ENCODE measurements at places on chromosomes 11 and 22.

- no peak for DNase-seq
Observed at GRCh38 chr11:127003260-127003981, 2.9 kb upstream of the KIRREL3 start.

- DNase-seq = no peak
Observed at GRCh38 chr22:33803371-33804282, 116.6 kb downstream of the LARGE1 start.

GRCh38 chr11:111063726-111064517 is 181.6 kb upstream of the POU2AF2 start:
- DNase-seq = no peak

GRCh38 chr22:40853961-40854360 is 2.5 kb downstream of the ST13 start:
- DNase-seq = no peak

DNA sequence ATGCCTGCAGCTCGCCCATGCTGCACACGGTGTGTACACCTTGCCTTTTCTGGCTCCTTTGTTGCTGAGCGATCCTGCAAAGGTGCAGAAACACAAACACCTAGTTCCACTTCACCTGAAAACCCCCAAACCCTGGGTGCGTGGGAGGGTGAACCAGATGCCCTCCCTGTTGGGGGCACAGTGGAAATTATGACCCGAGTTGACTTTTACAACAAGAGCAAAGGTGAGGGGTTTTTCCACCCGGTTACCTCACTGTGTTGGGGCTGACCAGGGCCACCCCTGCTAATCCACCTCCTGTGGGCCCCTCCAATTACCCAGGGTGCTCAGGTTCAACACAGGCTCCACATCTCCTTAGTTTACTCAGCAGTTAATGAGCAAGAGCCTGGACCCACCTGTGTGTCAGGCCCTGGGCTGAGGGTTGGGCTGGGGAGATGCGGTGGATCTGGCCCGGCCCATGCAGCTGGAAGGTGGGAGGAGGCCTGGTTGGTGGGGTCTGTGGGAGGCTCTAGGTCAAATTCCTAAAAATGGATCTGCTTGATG is 42.1 kb downstream of the LRRC32 start:
- DNase-seq = no peak

DNA sequence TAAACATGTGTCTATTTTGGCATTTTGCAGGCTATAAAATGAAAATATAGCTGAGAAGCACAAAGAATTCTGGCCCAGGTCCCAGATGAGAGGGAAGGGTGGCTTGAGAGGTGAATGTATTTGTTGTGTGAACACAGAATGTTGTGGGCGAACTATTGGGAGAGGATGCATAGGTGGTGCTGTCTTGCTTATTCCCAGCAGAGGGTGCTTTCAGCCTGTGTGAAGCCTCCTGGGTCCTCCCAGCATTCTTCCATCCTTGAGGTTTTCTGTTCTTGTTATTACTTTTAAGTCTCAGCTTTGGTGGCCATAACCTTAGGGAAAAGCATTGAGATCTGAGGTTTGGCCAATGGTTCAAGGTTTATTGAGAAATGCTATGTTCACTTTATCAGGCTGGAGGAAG is 108.7 kb upstream of the SNX19 start:
- no peak for DNase-seq

- DNase-seq = no peak
Observed at GRCh38 chr11:118232659-118233058, 7.8 kb upstream of the JAML start.

- no peak for DNase-seq
Observed at GRCh38 chr11:36081274-36081945, 137.5 kb downstream of the LDLRAD3 start.

DNA sequence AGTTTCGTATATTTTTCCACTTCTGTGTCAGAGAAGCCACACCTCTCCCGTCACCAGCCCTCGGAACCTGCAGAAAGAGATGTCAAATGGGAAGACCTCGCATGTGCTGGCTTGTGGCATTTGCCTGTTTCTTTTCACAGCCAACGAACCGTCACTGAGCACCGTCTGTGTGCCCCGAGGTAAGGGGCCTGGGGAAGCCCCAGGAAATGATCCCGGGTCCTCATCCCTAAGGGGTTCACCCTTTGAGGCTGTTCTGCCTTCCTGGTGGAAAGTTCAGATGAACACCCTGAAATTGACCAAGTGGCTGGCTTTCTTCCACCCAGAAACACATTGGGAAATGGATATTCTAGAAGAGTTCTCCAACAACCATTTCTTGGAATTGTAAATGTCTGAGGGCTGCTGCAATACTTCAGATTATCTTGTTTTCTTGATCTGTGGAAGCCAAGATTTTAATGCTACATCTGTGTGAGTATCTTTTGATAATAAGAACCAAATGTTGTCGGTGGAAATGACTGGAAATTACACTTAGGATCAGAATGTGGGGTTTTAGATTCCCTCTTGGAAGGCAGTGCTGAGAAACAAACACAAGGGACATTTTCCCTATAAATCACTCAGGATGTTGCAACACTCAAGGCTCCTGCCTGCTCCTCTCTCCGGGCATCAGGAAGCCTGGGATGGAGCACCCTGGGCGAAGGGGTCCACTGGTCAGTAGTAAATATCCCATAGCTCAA is 37.6 kb downstream of the RIBC2 start:
- no peak for DNase-seq

- DNase-seq = no peak
Observed at GRCh38 chr11:117980720-117981119, 5.5 kb upstream of the IL10RA start.

DNA sequence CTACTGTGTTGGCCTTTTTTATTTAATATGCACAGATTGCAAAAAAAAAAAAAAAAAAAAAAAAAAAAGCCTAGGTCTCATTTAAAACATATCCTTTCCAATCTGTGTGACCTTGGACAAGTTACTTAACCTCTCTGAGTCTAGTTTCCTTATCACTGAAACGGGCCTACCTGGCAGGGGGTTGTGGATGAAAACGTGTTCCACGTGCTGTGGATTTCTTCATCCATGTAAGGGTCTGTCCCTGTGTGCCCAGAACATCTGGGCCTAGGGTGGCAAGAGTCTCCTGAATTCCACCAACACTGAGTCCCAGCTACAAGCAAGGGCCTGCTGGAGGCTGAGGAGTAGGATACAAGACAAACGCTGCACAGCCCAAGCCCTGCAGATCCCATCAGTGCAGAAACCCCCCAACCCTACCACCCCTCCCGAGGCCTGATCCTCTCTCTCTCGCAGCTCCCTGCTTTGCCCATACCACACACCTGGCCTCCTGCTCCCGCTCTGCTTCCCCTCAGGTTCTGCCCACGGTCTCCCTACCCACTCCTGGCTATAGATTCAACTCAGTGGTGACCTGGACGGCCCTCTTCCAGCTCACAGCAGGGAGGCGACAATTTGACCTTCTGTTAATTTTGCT is 4.7 kb upstream of the GNAZ start:
- DNase-seq = no peak

DNA sequence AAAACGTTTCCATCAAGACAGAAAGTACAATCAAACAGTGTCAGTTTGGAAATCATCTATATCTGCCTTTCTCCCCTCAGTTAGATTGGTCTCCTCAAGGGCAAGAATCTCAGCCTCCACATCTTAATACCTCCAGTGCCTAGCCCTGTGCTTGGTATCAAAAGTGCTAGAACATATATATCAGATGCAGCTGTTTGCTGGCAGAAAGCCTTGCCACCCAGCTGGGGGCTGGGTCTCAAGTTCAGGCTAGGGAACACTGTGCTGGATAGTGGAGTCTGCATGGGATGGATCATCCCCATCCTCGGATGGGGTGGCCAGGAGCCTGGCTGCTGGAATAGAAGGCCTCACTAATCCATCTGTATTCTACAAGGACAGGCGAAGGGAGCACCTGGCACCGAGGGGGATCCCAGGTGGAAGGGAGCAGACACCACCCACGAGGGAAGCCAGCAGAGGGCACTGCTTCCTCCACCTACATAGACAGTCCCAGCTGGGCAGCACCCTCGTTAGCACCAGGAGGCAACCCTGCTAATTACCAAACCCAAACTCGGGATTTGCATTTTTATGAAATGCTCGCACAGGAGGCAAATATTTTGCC is 602.2 kb downstream of the BUD13 start:
- no peak for DNase-seq

DNA sequence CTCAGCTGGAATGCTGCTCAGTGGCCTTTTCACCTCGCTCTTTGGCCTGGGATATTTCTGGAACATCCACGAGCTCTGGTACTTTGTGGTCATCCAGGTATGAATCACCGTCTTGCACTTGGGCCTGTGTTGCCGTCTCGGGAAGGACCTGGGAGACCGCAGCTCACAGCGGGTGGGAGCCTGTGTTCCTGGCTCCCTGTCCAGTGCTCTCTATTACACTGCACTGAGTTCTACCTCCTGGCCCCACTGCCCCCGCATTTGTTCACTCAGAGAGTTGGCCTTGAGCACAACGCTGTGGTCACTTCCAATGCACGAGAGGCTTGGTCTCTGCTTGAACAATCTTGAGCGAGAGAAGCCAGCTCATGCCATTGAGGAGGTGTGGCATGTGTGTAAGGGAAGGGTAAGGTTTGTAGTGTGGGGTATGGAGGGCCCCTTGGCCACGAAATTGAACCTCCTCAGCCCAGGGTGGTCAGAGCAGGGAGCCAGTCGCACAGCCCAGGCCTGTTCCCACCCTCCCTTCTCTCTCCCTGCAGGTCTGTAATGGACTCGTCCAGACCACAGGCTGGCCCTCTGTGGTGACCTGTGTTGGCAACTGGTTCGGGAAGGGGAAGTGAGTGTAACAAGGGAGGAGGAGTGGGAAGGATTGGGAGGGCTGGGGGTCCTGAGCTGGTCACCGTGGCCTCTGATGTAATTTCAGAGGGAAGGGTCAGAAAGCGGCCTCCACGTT is 16.2 kb downstream of the SLC37A2 start:
- DNase-seq = no peak

All from activated naive CD4-positive, alpha-beta T cell (primary cell).